ENCODE measurements at places on chromosomes 7 and 10. TPM values are rescaled to one million over a fixed set of nuclear protein-coding genes. Genes with fewer than 3 reads are reported as not detected.

GRCh38 chr7:147411096-147411495 is 1179.5 kb upstream of the C7orf33 start:
- DNase-seq = no peak

- no peak for DNase-seq
Measured at GRCh38 chr7:141142058-141142457, 68.2 kb downstream of the TMEM178B start.

- DNase-seq = no peak
Measured at GRCh38 chr7:155227004-155227787, 70.5 kb upstream of the INSIG1 start.

- DNase-seq = no peak
Measured at GRCh38 chr10:128345353-128345752, 219.1 kb upstream of the MKI67 start.

- no peak for DNase-seq
Measured at GRCh38 chr10:62047960-62048383, 146.5 kb downstream of the ARID5B start.

GRCh38 chr10:59513558-59513957 is 151.2 kb upstream of the FAM13C start:
- no peak for DNase-seq

Gene ZMIZ2
- 84.2 TPM for total RNA-seq

Gene GCK
- 1.3 TPM for total RNA-seq

DNA sequence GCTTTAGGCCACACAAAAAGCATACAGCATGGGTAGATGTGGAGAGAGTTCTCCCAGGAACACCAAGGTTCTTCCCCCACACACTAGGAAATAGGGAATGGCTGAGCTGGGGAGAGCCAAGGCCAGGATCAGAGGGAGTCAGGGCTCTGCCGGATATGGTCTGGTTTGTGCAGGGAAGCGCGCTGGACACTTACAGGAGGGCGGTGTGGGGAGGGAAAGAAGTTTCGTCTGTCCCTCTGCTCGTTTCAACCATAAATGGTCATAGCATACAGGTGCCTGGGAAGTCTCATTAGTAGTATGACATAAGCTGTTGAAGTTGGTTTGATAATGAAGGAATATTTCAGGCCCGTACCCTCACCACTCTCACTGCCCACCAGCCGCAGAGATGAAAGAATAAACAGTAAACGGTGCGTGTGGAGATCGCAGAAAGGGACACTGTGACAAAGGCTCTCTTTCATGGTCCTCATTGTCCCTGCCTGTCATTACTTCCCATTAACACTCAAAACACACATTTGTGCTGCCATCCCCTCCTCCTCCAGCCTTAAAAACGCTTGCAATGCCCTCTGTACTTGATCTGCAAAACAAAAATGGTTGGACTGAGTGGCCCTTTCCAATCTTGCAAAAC is 207.2 kb downstream of the CELF2 start:
- DNase-seq = no peak

Gene VPS37D
- total RNA-seq = 4.7 TPM

GRCh38 chr10:778626-779330 is 89.3 kb upstream of the DIP2C start:
- no peak for DNase-seq

Gene PTPRN2
- total RNA-seq = 5.4 TPM

Gene GPC2
- total RNA-seq = 3.1 TPM

DNA sequence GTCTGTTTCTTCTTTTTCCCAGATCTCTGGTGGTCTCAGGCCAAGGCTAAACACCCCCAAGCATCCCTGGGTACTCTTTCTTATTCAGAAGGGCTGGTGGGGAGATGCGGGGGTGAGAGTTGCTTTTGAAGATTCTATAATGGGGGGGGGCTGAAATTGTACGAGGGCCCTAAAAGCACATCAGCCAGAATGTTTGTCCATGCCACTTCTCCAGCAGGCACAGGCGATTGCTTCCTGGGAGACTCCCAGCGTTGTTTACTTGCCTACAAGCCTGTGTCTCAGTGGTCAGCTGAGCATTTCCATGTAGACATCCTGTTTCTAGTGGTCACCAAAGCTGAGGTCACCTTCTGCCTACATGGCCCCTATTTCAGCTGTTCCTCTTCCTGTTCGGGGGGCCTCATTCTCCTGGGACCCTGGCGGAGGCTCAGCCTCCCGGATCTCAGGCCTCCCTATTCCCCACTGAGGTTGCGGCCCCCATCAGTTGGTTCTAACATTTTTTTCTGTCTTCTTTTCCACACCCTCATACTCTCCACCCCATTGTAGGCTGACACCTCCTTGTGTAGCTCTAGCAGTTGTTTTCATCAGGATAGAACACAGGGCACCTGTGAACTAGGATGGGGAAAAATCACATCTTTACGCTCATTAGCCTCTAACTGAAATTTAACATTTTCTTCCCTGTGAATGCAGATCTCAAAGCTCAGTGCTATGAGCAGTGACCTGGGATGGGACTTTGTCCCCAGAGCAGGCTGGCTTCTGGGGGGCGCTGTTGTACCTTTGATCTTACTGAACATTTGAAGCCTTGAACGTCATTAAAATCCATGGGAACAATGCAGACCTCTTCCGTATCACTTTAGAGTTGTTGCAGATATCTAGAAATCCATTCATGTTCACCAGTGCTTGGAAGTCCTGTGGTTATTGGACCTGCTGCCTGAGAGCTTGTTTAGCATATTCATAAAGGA is 286.5 kb downstream of the GLRX3 start:
- DNase-seq = no peak

GRCh38 chr10:34305189-34305588 is 509.9 kb downstream of the PARD3 start:
- no peak for DNase-seq

DNA sequence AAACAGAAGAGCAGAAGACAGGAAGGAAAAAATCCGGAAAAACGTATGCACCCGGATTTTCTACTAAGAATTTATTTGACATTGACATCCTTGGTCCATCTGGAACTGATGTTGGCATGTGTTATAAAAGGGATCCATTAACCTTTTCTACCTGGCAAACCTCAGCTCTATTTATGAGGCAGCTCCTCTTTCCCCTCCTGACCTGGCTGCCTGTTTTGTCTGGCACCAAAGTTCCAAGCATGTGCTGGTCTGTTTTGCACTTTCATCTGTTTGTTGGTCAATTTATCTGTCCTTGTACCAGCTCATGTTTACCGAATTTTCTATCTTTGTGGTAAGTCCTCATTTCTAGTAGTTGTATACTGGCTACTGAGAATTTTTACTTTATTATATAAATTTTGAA is 258.0 kb downstream of the TNS3 start:
- no peak for DNase-seq

DNA sequence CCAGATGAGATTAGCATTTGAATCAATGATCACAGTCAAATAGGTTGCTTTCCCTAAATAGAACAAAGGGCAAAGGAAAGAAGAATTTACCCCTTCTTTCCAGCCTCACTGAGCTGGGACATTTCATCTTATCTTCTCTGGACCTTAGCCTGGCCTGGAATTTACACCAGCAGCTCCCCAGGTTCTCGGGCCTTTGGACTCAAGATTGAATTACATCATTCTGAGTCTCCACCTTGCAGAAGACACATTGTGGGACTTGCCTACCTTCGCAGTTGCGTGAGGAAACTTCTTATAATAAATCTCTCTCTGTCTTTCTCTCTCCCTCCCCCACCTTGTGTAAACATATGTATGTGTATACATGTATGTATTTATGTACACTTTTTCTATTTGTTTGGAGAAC is 732.4 kb downstream of the IPMK start:
- no peak for DNase-seq

- peak; percentile 51 for DNase-seq
Measured at GRCh38 chr7:128352153-128352537, 8.4 kb upstream of the RBM28 start.

DNA sequence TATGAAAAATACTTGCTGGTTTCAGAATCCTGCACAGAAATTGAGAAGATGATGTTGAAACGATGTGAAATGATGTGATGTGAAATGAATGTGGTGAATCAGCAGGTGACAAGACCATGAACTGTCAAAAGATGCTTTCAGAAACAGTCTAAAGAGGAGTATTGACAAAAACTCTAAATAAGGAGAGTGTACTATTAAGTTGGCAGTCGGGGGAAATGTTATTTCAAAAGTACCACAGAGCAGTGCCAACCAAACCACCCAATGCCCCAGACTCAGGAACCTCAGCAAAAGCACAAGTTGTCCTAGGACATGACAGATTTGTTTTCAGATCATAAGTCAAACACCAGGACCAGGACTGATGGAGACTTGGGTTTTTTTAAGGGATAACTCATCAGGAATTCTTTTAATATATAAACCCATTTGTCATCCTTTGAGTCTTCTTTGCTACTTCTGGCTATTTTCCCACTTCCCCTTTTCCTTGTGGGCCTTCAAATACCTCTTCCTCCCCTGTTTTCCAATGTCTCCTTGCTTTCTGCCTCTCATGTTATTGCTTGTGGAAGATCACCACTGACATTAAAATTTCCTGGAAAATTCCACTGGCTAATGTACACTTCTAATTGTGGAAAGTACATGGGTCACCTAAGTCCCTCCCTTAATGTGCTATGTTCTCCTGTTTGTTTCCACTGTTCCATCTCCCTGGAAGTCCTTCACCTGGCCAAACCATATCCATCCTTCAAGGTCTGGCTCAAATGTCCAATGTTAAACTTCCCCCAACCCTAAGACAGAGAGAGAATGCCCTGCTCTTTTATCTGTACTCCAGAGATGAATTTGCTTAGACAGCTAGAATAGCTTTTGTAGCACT is 10.2 kb upstream of the PPP1R3C start:
- no peak for DNase-seq

GRCh38 chr7:119270644-119271043 is 1002.3 kb upstream of the KCND2 start:
- no peak for DNase-seq

Gene COX19
- 10.3 TPM for total RNA-seq

- DNase-seq = no peak
Measured at GRCh38 chr7:96198047-96198636, 123.8 kb downstream of the SLC25A13 start.

Gene CYP2C19
- total RNA-seq = not detected

DNA sequence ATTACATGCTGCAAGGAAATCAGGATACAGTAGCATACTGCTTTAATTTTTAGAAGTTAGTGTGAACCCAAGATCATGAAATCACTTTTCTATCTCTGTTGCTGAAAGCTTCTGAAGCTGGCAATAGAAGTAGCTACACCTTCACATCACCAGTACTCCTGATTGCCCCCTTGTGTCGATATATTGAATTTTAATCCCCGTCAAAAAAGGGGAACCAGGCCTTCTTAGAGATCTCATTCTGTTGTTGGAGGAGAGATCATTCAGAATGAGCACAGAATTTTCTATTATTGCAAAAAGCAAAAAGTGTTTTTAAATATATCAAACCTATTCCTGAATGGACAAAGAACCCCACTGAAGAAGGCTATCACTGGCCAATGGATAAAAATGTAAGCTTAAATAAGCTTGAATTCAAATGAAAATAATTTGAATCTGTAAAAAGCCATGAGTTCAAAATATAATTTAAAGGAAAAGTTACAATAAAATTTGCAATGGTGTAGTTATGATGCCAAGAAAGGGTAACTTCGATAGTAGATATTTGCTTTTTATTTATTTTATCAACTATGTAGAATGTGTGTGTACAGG is 39.7 kb upstream of the TEX47 start:
- no peak for DNase-seq

Gene PIP
- total RNA-seq = not detected

GRCh38 chr7:94289071-94289470 is 105.6 kb upstream of the COL1A2 start:
- peak; percentile 84 for DNase-seq

DNA sequence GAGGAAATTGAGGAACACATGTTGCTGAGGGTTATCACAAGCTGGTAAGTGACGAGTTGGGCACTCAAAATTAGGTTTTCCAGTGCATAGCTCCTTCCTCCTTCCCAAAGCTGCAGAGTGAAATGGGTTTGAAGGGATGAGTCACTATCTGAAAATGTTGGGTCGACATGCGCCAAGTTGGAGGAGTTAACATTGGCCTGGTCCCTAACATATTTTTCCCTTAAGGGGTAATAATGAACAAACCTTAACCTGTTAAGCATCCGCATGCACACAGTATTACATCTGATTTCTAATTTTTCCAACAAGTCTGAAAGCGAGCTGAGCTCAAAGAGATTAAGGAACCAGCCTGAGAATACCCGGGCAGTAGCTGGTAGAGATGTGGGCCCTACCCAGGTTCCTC is 20.7 kb upstream of the TECTB start:
- no peak for DNase-seq

GRCh38 chr7:116021237-116021636 is 9.3 kb downstream of the TFEC start:
- no peak for DNase-seq

Gene KCNIP2
- total RNA-seq = 2.5 TPM

Gene TACR2
- total RNA-seq = 4.3 TPM

DNA sequence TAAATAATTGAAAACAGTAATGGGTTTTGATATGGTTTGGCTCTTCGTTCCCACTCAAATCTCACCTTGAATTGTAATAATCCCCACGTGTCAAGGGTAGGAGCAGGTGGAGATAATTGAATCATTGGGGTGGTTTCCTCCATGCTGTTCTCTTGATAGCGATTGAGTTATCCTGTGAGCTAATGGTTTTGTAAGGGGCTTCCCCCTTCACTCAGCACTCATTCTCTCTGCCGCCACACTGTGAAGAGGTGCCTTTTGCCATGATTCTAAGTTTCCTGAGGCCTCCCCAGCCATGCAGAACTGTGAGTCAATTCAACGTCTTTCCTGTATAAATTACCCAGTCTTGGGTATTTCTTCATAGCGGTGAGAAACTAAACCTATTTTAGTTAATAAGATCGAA is 551.7 kb upstream of the POT1 start:
- no peak for DNase-seq

Gene ANK3
- 74.1 TPM for total RNA-seq

Gene DKK1
- total RNA-seq = not detected

DNA sequence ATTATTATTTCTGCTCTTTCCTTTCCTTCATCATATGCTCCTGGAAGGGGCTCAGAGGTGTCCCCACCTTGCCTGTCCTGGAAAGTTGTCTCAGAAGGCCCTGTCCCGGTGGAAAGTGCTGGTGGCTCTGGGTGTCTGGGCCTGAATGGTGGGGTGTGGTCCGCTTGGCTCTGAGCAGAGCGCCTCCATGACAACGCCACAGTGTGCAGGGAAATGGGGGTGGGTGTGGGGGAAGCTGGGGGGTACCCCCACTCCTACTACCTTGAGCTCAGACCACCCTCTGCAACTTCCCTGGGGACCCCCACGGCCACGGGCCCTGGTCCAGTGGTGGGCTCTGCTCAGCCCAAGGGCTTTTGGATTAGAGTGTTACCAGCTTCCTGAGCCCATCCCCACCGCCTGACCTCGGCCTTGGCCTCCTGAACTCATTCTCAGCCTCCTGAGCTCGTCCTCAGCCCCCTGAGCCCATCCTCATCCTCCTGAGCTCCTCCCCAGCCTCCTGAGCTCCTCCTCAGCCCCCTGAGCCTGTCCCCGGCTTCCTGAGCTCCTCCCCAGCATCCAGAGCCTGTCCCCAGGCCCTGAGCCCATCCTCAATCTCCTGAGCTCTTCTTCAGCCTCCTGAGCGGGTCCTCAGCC is 106.4 kb upstream of the FAM20C start:
- no peak for DNase-seq

DNA sequence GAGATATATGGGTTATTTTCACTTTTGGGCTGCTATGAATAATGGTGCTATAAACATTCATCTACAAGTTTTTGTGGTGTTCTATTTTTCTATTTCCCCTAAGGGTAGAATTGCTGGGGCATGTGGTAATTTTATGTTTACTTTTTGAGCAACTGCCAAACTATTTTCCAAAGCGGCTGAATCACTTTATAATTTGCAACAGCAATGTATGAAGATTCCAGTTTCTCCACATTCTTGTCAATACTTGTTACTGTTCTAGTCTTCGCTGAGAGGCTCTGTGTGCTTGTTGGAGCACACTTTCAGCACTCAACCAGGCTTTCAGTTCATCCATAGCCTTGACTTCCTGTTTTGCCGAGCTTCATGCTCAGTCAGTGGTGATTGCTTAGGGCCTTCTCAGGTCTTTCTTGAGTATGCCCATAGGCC is 39.0 kb downstream of the ADK start:
- no peak for DNase-seq
